ENCODE measurements at places on chromosomes 7 and 10. TPM values are rescaled to one million over a fixed set of nuclear protein-coding genes. Genes with fewer than 3 reads are reported as not detected.

The PPA1 gene
- 66.4 TPM for total RNA-seq

The NAT16 gene
- total RNA-seq = not detected

The GTF2IRD1 gene
- 7.5 TPM for total RNA-seq

GRCh38 chr7:29105191-29105590 is 41.1 kb downstream of the CPVL start:
- no peak for DNase-seq

The FAM221A gene
- total RNA-seq = 10.1 TPM

The HOXA11 gene
- not detected for total RNA-seq

The FAM25C gene
- total RNA-seq = not detected

- DNase-seq = no peak
These were observed 284.3 kb downstream of the TCERG1L start for GRCh38 chr10:131027256-131027655.

Measured in ascending aorta (tissue), 2 donors.